ENCODE measurements at places on chromosomes 6 and 20.

GRCh38 chr20:46010491-46011391 lies 2.0 kb downstream of the MMP9 start:
- no peak for DNase-seq

DNA sequence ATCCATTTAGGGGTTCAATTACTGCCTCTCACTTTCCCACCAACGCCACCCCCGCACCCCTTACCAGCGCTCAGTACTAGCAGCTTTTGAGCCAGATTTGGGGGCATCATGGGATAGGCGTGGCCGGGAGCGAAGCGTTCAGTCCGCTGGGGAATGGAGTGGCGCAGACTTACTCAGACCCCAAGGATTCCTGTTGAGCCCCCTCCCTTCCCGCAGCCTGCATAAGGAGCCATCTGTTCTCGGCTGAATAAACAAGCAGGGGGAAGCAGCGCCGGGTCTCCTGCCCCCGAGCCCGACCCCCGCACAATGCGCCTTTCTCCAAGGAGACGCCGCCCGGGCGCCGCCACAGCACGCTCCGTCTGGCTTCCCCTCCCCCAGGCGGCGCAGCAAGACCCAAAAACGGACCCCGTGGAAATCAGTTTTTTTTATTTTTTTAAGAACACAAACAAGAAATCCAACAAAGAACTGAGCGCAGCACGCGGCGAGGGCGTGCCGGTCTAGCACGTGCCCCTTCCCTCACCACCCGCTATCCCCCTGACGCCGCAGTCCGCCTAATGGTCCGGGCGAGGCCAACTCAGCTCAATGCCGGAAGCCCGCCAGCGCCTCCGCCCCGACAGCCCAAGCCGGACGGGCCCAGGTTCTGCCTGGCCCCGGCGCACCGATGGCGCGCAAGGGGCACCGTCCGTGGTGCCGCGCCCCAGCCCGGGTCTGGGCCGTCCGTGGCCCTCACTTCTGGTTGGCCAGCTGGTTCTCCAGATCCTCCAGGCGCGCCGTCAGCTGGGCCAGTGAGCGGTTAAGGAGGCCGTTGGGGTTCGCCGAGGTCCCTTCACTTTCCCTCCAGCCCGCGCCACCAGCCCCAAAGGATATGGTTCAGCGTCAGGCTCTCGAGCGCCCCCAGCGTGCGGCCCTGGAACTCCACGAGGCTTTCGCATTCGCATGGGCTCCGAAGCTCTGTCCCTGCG lies 13.3 kb upstream of the RBPJL start:
- DNase-seq: peak; percentile 53

DNA sequence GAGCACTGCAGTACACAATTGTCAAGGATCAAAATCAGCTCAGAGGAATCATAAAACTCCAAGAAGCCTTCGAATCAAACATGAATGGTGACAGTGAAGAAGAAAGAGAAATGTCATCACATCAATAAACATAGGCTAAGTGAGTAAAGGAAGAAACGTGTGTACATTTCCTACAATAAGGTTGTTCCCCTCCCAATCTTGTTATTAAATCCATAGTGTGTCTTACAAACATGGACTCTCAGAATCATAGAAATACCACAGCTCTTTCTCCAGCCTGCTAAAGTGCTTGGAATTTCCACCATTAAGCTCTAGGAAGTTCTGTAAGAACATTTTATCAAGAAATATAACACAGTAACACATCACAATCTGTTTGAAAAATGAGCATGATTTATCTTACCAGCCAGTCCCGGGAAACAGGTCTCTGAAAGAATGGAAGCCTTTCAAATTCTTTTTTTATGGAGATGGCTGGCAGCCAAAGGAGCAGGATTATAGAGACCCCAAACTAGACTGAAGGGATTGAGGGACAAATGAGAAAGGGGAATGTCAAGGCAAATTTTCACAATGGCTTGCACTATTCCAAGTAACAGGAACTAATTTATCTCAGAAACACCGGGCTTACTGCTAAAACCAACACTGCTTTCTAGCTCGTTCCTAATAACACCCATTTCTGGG lies 4.5 kb upstream of the TNFAIP3 start:
- no peak for DNase-seq

GRCh38 chr6:55578537-55579363 lies at the start of gene HMGCLL1:
Gene HMGCLL1 (minus strand): TSS chr6:55579192. CDS start chr6:55579055, 137 bp downstream.
- no peak for DNase-seq

DNA sequence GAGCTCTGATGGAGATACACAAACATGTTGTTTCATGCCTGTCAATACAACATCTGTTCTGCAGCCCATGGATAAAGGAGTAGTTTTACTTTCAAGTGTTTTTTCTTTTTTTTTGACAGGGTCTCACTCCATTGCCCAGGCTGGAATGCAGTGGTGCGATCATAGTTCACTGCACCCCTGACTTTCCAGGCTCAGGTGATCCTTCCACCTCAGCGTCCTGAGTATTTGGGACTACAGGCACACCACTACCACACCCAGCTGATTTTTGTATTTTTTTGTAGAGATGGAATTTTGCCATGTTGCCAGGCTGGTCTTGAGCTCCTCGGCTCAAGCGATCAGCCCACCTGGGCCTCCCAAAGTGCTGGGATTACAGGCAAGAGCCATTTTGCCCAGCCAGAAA lies 97.0 kb downstream of the SMAP1 start:
- DNase-seq: no peak

- no peak for DNase-seq
These were observed 59.8 kb upstream of the MYL9 start for GRCh38 chr20:36481380-36482043.

DNA sequence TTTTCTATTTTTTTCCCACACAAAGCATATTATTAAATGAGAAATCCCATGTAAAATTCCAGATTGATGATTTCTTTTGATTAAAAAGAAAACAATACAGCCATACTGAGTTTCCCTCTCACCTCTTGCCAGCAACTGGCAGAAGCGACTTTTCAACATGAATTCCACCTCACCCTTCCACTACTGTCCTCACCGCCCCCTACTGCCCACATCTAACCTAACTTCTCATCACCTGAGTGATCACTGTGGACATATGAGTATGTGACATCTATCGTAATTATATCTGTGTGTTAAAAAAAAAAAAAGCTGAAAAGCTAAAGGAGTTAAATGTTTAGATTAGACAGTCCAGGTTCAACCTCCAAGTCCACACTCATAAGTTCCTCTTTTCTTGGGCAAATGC lies 528.6 kb downstream of the PRKN start:
- DNase-seq: no peak
